ENCODE measurements at places on chromosomes 11 and 22.
A peak's percentile ranks its signal among the peaks of the same experiment; 100 is the strongest.

DNA sequence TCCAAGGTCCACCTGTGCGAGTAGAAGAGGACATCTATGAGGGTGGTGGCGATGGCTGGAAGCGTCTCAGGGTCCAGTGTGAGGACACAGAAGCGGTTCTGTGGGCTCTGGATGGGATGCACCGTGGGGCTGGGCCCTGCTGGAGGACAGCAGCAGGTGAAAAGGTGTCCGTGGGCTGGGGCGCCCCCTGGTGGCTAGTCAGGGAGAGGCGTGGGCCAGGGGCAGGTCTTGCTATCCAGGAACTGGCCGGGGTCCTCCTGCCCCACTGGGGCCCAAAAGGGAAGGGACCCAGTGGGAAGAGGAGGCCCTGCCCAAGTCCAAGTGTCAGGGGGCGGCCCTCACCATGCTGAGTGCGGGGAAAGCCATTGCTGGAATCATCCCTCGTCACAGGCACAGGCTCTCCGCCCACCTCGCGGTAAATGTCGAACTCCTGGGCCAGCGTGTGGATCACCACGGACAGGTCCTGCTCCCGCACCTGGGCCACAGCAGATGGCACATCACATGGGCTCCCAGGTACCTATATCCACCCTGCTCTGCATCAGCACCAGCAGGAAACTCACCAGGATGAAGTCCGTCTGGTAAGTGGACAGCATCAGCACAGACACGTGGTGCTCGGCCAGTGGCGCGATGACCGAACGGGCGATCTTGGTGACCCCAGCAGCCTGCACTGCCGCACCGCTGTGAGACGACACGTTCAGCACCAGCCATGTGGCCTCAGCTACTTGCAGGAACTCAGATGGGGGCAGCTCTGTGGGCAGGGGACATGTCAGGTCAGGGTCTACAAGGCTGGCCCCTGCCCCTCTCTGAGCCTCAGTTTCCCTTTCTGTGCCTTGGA lies 2.3 kb downstream of the CASTOR1 start:
- peak; percentile 74 for DNase-seq

- no peak for DNase-seq
Observed at GRCh38 chr22:37054056-37054395, 2.5 kb downstream of the KCTD17 start.

GRCh38 chr11:117457031-117457785 lies 129.6 kb downstream of the CEP164 start:
- DNase-seq: no peak

DNA sequence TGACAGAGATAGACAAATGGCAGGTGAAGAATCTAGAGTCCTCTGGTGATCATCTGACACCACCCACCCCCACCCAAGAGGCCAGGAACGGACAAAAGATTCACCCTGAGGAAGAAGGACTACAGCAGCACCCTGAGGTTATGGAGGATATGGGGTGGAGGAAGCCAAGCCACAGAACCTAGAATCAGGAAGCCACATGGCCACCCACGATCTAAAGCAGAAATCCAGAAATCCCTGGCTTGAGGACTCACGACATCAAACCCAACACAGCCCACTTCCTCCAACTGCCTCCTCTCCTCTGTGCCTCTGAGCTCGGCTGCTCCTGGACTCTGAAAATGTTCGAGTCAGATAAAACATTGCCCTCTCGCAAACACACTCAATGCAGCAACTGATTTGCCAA lies 364.3 kb downstream of the SHANK2 start:
- no peak for DNase-seq

All from stimulated activated CD8-positive, alpha-beta memory T cell treated with anti-CD3 and anti-CD28 coated beads, Interleukin-15, amount 100 ng/mL, for 48 hours (primary cell).